Stimulated activated CD4-positive, alpha-beta T cell treated with anti-CD3 and anti-CD28 coated beads, Interleukin-12 subunit alpha, Interleukin-12 subunit beta, amount 100 ng/mL, for 48 hours (primary cell): ENCODE measurements at places on chromosomes 1 and 21.

GRCh38 chr1:29123887-29124365, at the start of gene TMEM200B:
Gene TMEM200B (minus strand): TSS chr1:29123903. CDS start chr1:29121828, 2,075 bp downstream.
- DNase-seq = no peak

GRCh38 chr1:192126030-192126619, 32.1 kb upstream of the RGS18 start:
- no peak for DNase-seq

GRCh38 chr1:55877437-55878232, 662.5 kb upstream of the USP24 start:
- DNase-seq = no peak

GRCh38 chr1:207128336-207128921, 24.4 kb downstream of the C4BPA start:
- DNase-seq = no peak

- DNase-seq = no peak
Measured at GRCh38 chr1:55833529-55834091, 618.4 kb upstream of the USP24 start.

- no peak for DNase-seq
Measured at GRCh38 chr1:160112357-160112756, 3.2 kb upstream of the ATP1A2 start.

DNA sequence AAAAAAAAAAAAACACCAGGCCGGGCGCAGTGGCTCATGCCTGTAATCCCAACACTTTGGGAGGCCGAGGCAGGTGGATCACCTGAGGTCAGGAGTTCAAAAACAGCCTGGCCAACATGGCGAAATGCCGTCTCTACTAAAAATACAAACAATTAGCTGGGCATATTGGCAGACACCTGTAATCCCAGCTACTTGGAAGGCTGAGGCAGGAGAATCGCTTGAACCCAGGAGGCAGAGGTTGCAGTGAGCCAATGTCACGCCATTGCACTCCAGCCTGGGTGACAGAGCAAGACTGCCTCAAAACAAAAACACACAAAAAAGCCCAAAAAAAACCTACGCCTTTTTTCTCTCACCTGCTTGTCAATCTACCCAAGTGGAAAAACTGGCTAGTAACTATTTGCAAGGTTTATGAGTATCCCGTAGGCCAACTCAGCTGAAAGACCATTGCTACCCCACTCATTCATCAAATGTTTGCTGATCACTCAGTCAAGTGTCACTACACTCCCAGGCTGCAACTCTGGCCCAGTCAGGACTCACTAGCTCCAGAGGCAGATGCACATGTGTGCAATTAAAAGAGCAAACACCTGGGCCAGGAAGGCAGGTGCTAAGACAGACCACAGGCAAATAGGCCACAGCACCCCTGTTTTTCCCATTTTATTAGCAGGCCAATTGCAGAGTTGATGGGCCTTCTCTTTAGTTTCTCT, 2.0 kb downstream of the CSRP1 start:
- no peak for DNase-seq

GRCh38 chr1:14117700-14118099, 417.7 kb downstream of the PRDM2 start:
- DNase-seq = no peak

DNA sequence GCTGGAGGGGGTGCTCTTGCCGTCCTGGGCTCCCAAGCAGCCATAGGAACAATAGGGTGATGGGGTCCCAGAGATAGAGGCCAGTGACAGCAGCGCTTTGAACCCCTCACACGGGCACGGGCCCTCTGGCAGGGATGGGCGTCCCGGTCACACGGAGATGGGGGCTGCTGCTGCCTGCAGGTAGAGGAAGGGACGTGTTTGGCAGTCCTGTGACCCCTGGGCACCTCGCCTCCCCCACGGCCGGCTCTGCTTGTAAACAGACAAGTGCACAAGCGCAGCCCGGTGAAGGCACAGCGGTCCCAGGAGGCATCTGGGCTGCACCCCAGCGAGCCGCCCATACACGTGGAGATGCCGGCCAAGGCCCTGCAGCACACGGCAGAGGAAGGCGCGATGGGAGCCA, 36.5 kb upstream of the PDE9A start:
- DNase-seq = no peak

GRCh38 chr1:18972531-18972930, 16.1 kb upstream of the IFFO2 start:
- no peak for DNase-seq

DNA sequence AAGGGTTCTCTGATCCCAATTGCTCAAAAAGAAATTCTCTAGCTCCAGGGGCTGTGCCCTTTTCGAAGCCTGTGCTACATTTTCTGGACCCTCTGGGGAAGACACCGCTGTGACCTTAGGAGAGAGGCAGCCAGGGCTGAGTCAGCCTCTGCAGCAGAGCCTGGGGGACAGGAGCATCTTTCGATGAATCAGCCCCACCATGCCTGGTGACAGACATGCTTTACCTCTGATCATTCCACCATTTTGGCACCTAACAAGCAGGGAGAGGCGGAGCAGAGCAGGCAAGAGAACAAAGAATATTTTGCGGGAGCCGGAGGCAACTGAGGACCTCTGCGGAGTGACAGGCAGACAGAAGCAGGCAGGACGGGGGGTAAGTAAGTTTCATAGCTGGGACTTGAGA, 84.9 kb downstream of the VWA5B1 start:
- DNase-seq = no peak

- DNase-seq = no peak
Measured at GRCh38 chr1:20850021-20850420, 62.9 kb upstream of the HP1BP3 start.
